DMS53 (cell line): ENCODE measurements at places on chromosomes 6 and 20.

DNA sequence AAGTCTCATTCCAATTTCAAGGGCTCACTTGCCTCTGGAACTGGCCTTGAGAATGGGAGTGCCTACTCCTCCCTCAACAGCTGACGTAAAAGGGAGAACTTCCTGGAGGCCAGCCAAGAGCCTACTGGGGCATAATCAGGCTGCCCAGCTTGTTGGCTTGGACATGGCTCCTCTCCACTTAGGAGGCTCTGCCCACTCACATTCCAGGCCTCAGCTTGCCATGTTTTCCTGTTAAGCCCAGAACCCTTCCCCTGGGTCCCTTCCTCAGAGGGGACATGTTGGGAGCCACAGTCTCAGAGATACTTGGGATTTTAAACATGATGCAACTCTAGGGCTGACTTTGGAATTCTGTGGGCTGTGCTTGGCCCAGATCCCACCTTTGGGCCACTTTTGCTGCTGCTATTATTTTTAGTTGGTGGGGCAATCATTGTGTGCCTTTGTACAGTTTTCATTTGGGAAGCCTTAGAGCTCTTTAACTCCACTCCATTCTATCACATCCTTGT lies 31.5 kb upstream of the ADTRP start:
- DNase-seq, result peak; percentile 82

DNA sequence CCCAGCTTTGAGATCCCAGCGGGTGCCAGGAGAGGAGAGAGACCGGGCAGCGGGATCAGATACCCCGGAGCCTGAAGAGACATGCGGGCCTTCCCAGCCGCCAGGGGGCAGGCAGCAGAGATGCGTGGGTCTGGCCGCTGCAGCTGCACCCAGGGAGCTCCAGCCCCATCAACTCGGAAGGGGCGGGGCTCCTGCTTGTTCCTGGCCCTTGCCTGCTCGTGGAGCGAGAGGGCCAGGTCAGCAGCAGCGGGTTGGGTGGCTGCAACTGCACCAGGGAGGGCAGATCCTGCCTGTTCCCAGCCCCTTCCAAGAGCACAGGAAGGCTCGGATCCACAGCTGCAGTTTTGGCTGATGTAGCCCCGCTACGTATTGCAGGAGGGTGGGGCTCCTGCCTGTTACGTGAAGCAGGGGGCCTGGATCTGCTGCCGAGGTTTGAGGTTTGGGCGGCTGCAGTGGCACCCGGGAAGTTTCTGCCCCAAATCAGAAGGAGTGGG lies 532.8 kb downstream of the RFPL4B start:
- no peak for DNase-seq

GRCh38 chr6:44522871-44523270 lies 135.4 kb downstream of the CDC5L start:
- no peak for DNase-seq

DNA sequence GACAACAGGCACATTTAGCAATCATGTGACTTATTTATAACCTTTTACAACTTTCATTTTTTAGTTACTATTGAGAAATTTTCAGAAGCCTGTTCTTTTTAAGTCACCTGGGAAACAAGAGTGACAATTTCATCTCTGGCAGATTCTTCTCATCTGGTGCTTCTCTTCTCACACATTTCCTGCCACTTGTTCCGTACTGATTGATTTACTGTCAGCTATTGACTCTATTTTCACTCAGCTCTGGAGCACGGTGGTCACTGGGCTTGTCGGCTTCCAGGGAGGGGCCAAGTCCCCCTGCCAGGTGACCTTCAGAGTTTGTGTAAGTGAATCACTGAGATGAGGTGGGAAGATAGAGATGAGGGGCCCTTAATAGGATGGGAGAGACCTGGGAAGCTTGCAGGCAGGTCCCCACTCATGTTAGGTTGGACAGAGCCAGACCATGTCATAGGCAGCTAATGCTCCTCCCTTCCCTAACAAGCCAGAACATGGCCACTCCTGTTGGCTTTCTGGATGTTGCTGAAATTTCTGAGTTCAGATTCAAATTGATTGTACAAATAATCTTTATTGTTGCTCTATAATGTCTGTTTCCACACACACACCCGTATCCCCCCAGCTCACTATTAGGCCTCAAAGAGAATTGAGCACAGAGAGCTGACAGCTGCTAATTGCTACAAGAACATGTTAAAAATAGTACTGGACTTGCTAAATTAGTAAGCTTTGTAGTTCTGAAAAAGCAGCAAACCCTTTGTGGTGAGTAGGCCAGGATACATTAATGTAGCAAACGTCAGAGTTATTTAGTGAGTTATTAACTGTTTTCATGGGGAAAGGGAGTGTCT lies 13.3 kb downstream of the DUSP22 start:
- no peak for DNase-seq

DNA sequence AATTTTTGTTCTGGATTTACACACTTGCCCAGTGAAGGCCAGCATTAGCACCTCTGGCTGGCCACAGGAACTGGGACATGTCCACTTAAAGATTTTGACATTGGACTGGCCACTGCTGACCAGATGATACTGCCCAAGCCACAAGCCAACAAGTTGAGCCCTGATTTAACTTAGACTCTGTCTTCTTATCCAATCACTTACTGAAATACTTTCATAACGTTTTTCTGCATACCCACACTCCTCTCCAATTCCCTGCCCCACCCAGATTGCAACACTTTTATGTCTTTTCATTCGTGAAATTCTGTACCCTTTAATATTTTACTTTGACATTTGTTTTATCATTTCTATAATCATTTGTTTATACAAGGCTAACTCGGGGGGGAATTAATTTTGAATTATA lies 170.3 kb upstream of the TAB2 start:
- no peak for DNase-seq
